Islet precursor cell (in vitro differentiated cells): ENCODE measurements at places on chromosomes 7 and 10.

- peak; percentile 12 for DNase-seq
These were observed 20.4 kb upstream of the C10orf71 start for GRCh38 chr10:49278497-49278981.

DNA sequence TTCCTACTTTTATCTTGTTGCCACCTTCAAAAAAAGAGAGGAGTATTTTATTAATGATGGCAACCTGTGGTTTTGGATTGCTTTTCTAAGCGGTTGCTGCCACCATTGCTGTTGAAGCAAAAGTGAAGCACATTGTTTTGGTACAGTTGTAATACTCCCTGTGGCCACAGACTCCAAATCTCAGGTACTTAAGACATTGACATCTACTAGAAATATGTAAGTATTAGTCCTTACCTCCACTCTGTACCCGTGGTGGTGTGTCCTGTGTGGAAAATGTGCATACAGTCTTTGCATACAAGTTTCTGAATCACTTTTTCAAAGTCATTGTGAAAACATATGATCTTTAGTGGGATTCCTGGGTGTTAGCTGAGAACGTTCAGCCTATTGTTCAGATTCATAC, 85.7 kb downstream of the ANLN start:
- no peak for DNase-seq

GRCh38 chr10:48517911-48518811, 86.7 kb downstream of the ARHGAP22 start:
- peak; percentile 47 for DNase-seq

DNA sequence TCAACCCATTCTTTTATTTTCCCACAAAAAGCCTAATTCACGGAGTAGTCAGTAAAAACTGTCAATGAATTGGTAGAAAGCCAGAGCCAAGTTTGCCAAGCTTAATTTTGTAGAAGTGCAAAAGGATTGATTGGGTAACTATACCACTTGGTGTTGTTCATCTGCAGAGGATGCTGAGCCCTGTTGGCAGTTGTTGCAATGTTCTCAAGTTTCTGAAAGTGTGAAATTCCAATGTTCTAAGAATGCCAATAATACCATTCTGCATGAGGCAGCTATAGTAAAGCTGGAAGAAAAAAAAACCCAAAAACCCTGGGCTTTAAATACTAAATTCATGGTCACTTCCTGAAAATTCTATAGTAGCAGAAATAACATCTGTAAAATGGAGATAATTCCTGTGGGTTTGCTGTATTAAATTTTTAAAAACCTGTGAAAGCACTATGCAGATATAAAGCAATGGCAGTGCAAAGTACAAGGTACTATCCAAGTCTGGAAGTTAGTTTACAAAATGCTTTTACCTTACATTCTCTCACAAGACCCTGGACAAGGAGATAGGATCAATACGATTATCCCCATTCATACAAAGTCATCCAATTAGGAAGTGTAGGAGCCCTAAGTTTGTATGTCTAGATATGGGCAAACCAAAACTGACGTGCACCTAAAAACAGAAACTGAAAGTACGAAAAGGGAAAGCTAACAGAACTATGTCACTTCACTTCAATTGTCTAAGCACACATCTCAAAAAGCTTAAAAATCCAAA, 6.0 kb upstream of the PON1 start:
- DNase-seq = no peak

GRCh38 chr7:91778416-91778815, 102.1 kb downstream of the MTERF1 start:
- DNase-seq = no peak

DNA sequence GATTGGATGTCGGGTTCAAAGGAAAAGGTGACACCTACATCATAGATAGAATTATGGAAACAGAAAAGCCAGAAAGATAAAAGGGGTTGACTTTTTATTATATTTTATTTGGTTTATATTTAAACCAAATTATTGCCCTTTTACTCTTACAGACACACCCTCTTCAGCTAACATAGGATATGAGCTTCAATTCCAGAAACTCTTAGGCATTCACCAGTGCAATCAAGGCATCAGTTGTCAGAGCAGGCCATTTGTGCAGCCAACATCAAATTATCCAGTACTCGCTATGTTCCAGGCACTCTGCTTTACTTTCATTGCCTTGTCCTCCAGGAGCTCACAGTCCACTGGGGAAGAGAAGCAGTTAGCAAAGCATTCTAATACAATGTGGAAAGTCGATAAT, 347.5 kb downstream of the TFEC start:
- DNase-seq = no peak

DNA sequence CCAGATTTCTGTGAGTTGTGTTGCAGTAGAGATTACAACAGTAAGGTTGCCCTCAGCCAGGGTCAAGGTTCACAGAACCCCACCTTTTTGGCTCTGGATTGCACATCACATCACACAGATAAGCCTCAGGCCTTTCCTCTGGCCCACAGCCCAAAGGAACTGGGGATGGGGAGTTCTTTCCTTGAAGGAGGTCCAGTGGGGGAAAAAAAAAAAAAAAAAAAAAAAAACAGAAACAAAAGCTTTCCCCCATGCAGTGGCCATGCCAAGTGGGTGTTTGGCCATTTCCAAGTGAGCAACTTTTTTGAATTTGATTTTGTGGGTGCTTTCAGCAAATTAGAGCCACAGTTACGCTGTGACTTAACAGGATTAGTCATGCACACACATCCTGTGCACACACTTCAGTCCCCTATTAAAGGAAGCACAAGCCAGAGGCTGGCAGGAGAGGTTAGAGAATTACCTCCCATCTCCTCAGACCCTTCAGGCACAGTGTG, 79.3 kb upstream of the NANOS1 start:
- peak; percentile 58 for DNase-seq

DNA sequence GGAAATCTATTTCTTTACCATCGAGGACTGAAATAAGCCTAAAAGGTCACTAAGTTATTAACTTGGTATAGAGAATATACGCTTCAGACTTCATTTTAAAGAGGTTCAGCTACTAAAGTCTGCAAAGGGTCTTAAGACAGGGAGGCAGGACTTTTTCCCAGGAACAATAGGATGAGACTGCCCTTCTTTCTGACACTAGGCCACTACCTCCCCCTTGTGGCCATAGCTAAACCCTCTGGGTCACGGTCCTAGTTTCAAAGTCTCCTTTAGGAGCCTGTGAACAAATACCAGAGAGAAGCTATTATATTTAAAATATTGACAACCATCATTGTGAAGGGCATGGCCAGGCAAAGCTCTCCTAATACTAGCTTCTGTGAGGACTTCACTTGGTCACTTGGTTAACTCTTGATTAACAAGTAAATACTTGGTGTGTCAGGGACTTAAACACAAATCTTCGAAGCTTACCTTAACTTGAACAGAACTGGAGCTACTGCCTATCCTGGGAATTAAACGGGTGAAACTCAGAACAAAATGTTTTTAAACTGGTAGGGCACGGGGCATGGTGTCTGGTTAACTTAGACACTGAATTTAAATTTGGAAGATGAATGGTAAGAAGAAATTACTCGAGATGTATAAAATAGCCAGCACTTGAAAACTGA, 75.6 kb downstream of the CCDC6 start:
- DNase-seq = peak; percentile 77

GRCh38 chr10:96863922-96864543, 31.9 kb downstream of the LCOR start:
- no peak for DNase-seq

- no peak for DNase-seq
These were observed 47.2 kb upstream of the CCDC3 start for GRCh38 chr10:13048762-13049161.

DNA sequence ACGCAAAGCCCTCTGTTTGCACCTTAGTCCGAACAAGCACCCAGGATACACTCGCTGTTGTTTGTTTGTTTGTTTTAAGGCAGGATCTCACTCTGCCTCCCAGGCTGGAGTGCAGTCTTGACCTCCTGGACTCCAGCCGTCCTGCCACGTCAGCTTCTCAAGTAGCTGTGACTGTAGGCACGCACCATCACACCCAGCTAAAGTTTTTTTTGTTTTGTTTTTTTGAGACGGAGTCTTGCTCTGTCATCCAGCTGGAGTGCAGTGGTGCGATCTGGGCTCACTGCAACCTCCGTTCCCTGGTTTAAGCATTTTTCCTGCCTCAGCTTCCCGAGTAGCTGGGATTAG, 76.8 kb downstream of the CTBP2 start:
- DNase-seq = no peak

GRCh38 chr10:120980279-120981255, 129.4 kb downstream of the WDR11 start:
- DNase-seq = peak; percentile 49

DNA sequence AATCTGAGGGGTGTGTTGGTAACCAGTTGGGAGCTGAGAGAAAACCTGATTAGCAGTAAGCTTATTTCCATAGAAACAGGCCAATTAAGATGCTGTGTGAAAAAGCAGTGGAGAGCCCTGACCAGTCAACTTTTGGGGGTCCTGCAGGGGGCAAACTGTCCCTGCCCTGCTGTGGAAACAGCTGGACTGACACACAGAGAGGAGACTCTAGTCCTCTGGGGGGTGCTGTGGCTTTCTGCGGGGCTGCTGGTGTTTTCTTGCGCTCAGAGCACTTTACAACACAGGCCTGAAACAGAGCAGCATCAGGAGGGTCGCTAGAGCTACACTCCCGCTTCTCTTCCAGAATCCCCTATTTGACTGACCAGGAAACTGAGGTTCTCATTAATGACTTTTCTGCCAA, 546.9 kb upstream of the GALNT17 start:
- peak; percentile 75 for DNase-seq

DNA sequence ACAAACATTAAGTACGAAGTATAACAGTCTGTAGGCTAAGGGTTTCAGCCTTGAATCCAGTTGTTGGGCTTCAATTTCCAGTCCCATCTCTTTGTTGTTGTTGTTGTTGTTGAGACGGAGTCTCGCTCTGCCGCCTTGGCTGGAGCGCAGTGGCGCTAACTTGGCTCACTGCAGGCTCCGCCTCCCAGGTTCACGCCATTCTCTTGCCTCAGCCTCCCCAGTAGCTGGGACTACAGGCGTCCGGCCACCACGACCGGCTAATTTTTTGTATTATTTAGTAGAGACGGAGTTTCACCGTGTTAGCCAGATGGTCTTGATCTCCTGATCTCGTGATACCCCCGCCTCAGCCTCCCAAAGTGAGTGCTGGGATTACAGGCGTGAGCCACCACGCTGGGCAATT, 464.9 kb downstream of the ANKRD7 start:
- DNase-seq = no peak

DNA sequence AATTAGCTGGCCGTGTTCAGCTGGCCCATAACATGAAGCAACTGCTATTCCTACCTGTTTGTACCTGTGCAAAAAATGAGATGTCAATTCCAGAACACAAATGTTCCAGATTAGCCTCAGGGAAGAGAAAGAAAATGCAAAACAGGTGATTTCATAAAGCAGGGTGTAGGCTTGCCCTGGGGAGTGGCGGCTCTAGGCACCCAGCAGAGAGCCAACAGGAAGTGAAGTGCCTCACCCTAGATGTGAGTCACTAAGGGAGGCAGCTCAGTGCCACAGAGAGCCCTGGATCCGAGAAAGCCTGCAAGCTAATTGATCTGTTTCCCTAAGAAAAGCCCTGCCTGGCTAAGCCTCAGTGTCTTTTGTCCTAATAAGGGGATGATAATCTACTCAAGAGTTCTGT, 240.0 kb downstream of the ARHGAP21 start:
- peak; percentile 87 for DNase-seq

- DNase-seq = no peak
These were observed 50.6 kb downstream of the AOAH start for GRCh38 chr7:36673703-36674102.

- DNase-seq = no peak
These were observed 4.8 kb downstream of the GPR146 start for GRCh38 chr7:1049006-1049741.

- DNase-seq = no peak
These were observed 40.1 kb downstream of the RBM28 start for GRCh38 chr7:128303643-128304042.

GRCh38 chr7:2100278-2101208, 132.2 kb downstream of the MAD1L1 start:
- no peak for DNase-seq

- no peak for DNase-seq
These were observed 57.8 kb downstream of the MINDY3 start for GRCh38 chr10:15802375-15802949.

- peak; percentile 48 for DNase-seq
These were observed 91.2 kb downstream of the TNS3 start for GRCh38 chr7:47490501-47491265.

DNA sequence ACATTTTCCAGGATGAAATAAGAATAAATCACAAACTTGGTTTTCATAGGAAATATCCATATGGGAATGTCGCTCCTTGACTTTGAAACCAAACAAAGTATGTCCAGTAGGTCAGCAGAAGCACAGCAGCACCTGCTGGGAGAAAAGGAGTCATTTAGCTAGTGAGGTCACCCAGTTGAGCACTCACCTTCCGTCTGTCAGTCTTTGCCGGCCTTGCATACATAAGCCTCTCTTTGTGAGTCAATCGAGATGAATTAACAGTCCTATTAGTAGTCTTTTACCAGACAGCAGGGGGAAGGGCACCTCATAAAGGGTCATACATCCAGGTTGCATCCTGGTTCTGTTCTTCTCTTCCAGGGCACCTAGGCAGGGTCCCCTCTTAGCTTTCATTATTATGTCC, 232.5 kb upstream of the FZD1 start:
- peak; percentile 69 for DNase-seq

DNA sequence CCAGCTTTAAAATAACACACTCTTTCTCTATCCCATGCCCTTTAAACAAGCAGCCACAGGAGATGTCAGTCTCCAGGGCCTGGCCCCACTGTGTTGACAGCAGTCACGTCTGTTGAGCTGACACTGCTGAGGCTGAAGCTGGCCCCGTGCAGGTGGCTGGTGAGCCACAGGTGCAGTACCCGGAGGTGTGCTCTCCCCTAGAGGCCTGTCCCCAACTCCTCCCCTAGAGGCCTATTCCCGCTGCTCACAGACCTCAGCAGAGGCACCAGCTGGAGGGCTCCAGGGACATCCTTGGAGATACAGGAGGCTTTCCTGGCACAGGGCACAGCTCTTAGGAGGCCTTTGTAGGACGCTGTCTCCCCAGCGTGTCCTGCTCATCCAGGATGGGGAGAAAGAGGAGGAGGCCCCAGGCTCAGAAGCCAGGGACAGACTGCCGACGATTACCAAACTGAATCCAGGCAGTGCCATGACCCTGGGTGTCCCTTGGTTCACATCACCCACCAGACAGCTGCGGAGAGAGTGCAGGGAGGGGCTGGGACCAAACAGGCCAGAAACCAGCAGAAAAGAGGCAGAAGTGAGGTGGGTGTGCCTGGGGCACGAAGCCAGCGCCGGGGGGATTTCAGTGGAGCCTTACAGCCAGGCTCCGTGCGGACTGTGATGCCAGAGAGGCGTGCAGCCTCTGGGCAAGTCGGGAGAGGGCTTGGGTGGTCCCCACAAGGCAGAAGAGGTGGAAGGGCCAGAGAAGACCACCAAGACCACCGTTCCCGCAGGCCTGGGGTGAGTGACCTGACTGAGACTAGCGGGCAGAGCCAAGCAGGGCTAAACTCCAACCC, 18.5 kb upstream of the TTYH3 start:
- no peak for DNase-seq

DNA sequence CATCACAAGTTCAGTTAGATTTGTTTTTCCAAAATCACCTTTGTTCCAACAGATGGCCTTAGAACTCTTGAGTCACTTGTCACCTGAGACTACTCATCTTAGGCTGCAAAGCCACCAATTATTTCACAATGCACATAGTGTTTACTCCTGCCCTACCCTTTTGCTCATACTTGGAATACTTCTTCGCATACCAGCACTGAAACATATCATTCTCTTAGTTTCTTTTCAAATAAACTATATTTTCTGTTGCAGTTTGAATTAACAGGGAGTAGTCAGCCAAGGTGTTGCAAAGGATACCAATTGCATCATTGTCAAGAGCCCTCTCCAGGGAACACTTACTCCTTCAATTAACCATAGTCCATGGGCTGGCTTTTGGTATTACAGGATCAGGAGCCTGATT, 71.0 kb downstream of the CASD1 start:
- DNase-seq = no peak

- DNase-seq = no peak
These were observed 6.8 kb downstream of the AEBP1 start for GRCh38 chr7:44110719-44111635.
